ENCODE measurements at places on chromosomes 16 and 17. TPM values are rescaled to one million over a fixed set of nuclear protein-coding genes. Genes with fewer than 3 reads are reported as not detected.

- H3K27me3 ChIP-seq = no peaks in the 10 kb centered on the region
- no peak for DNase-seq
- H3K4me1 ChIP-seq = no peaks in the 10 kb centered on the region
- H3K27ac ChIP-seq = no peak overlapping the region
- H3K36me3 ChIP-seq = no peaks in the 10 kb centered on the region
These were observed 17.6 kb upstream of the CDH13 start for GRCh38 chr16:82609140-82609539.

GRAPL gene
- 84.5 TPM for polyA plus RNA-seq

DNA sequence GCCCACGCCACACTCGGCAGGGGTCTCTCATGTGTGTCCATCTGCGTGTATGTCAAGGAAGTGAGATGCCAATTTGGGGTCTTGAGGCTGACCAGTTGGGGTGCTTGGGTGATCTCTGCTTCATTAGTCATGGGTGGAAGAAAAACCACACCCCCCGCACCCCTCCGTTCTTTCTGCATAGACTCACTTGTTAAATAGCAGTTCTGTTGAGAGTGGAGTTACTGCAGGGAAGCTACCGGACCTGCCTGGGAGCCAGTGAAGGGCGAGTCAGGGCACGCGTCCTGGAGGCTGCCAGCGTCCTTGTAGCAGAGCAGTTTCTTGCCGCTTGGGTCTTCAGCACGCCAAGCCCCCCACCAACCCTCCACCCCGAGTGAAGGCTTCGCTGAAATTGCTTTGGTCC, 8.5 kb downstream of the SNN start:
- DNase-seq = peak; percentile 30
- no peak overlapping the region for H3K4me3 ChIP-seq
- H3K27ac ChIP-seq = peak overlapping the region; percentile 99
- H3K36me3 ChIP-seq = no peaks in the 10 kb centered on the region
- H3K4me1 ChIP-seq = peaks cover 93% of the 10 kb centered on the region

GRCh38 chr17:55110521-55110920, 142.0 kb downstream of the STXBP4 start:
- H3K4me1 ChIP-seq = no peaks in the 10 kb centered on the region
- H3K36me3 ChIP-seq = no peaks in the 10 kb centered on the region
- no peak overlapping the region for H3K4me3 ChIP-seq
- DNase-seq = no peak
- H3K27ac ChIP-seq = no peak overlapping the region

SLC9A5 gene
- 1.1 TPM for polyA plus RNA-seq

DNA sequence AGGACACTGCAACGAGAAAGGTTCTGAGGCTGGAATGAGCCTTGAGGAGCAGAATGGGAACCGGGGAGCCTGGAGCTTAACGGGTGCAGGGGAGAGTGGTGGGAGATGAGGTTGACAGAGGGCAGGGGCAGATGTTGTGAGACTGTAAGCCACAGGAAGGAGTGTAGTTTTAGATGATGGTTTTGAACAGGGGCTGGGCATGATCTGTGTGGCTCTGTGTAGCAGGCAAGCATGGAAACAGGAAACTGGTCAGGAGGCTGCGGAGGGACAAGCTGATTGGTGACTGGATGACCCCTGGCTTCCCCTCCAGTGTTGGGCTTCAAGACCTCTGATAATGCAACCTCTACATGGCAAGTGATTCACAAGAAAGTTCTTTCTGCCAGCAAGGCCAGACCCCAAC, 1.4 kb upstream of the CNGB1 start:
- no peak overlapping the region for H3K27ac ChIP-seq
- H3K4me3 ChIP-seq = no peak overlapping the region
- DNase-seq = no peak
- H3K27me3 ChIP-seq = no peaks in the 10 kb centered on the region

SLFN12 gene
- polyA plus RNA-seq = 2.5 TPM

GRCh38 chr16:47920709-47921108, 235.1 kb downstream of the ABCC12 start:
- H3K4me1 ChIP-seq = no peaks in the 10 kb centered on the region
- H3K36me3 ChIP-seq = no peaks in the 10 kb centered on the region
- H3K27me3 ChIP-seq = no peaks in the 10 kb centered on the region
- no peak for DNase-seq

DNA sequence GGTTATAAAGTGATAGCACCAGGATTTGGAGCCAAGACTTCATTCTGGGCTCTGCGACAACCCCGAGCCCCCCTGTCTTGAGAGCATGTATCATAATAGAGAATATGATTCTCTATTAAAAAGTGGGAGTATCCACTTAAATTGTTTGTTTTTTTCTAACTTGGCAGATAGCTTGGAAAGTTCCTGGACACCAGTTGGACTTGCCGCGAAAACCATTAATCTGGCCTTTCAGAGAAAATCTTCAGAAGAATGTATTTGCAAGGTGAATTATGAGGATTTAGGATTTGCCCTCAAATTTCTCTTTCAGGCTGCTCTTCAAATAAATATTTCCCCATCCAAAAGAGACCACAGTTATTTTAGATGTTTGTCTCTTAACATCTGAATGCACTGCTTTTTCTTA, 53.5 kb downstream of the MARCHF10 start:
- no peak for DNase-seq
- no peak overlapping the region for H3K27ac ChIP-seq
- H3K4me1 ChIP-seq = no peaks in the 10 kb centered on the region
- no peaks in the 10 kb centered on the region for H3K36me3 ChIP-seq
- no peak overlapping the region for H3K4me3 ChIP-seq
- H3K27me3 ChIP-seq = no peaks in the 10 kb centered on the region

TNFRSF13B gene
- polyA plus RNA-seq = 37.8 TPM

PRAC2 gene
- polyA plus RNA-seq = not detected

NAGPA gene
- polyA plus RNA-seq = 33.4 TPM

DNA sequence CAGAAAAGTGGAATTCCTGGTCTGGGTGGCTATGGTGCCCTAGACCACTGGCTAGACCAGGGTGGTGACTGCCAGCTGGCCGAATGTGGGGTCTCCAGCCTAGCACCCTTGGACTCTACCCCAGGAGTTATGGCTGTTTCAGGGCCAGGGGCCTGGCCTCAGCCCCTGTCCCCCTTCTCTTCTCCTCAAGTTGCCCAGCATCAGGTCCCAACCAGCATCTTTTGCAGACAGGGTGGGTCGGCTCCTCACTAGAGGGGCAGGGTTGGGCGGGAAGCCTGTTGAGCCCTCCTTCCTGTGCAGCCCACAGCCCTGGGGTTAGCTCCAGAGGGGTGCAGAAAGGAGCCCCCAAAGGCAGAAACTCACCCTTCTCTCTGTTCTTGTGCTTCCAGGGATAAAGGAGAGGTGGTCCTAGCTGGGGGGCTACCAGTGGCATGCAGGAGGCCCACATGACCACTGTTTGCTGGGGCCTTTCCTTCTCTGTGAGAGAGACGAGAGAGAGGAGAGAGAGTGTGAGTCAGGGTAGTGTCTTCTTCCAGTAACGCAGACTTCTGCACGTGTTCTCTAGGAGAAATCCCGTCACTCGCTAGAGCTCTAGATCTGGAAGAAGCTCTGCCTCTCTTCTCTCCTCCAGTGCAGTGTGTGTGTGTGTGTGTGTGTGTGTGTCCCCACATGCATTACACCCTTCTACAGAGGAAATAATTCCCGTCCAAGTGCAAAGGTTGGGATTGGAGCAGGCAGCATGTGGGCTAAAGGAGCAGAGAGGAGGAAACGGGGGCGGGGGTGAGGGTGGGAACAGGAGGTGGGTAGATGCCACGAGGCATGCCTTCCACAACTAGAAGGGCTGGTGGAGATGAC, 209.4 kb downstream of the SEC14L1 start:
- no peak for DNase-seq
- no peak overlapping the region for H3K4me3 ChIP-seq
- H3K27me3 ChIP-seq = no peaks in the 10 kb centered on the region
- no peak overlapping the region for H3K27ac ChIP-seq
- no peaks in the 10 kb centered on the region for H3K4me1 ChIP-seq

CENPX gene
- 36.8 TPM for polyA plus RNA-seq

GRCh38 chr16:20763461-20764232, at the start of gene ACSM3:
TSS of gene ACSM3 (plus strand) at chr16:20764014. CDS start at chr16:20770035, 6,021 bp downstream.
- H3K4me3 ChIP-seq = peak within 1 kb of the TSS; percentile 78
- H3K27me3 ChIP-seq = no peaks in the 10 kb centered on the region
- H3K4me1 ChIP-seq = peaks cover 10% of the 10 kb centered on the region

DNA sequence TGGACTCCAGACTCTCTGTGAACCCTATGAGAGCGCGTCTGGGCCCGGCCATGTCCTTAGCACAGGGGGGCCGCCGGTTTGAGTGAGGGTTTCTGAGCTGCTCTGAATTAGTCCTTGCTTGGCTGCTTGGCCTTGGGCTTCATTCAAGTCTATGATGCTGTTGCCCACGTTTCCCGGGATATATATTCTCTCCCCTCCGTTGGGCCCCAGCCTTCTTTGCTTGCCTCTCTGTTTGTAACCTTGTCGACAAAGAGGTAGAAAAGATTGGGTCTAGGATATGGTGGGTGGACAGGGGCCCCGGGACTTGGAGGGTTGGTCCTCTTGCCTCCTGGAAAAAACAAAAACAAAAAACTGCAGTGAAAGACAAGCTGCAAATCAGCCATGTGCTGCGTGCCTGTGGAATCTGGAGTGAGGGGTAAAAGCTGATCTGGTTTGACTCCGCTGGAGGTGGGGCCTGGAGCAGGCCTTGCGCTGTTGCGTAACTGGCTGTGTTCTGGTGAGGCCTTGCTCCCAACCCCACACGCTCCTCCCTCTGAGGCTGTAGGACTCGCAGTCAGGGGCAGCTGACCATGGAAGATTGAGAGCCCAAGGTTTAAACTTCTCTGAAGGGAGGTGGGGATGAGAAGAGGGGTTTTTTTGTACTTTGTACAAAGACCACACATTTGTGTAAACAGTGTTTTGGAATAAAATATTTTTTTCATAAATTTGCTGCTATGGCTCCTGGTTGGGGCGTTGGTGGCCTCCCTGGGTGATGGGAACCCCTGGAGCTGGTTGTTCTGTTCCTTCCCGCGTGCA, 23.1 kb downstream of the STAT5A start:
- no peaks in the 10 kb centered on the region for H3K36me3 ChIP-seq
- H3K4me1 ChIP-seq = peaks cover 44% of the 10 kb centered on the region
- H3K27me3 ChIP-seq = no peaks in the 10 kb centered on the region

ATMIN gene
- polyA plus RNA-seq = 7.1 TPM

GRCh38 chr17:32275060-32276042, 9.7 kb downstream of the RHBDL3 start:
- peaks cover 25% of the 10 kb centered on the region for H3K27me3 ChIP-seq
- H3K4me1 ChIP-seq = peaks cover 5% of the 10 kb centered on the region
- no peak overlapping the region for H3K27ac ChIP-seq
- no peak for DNase-seq
- H3K36me3 ChIP-seq = no peaks in the 10 kb centered on the region
- H3K4me3 ChIP-seq = no peak overlapping the region

DNA sequence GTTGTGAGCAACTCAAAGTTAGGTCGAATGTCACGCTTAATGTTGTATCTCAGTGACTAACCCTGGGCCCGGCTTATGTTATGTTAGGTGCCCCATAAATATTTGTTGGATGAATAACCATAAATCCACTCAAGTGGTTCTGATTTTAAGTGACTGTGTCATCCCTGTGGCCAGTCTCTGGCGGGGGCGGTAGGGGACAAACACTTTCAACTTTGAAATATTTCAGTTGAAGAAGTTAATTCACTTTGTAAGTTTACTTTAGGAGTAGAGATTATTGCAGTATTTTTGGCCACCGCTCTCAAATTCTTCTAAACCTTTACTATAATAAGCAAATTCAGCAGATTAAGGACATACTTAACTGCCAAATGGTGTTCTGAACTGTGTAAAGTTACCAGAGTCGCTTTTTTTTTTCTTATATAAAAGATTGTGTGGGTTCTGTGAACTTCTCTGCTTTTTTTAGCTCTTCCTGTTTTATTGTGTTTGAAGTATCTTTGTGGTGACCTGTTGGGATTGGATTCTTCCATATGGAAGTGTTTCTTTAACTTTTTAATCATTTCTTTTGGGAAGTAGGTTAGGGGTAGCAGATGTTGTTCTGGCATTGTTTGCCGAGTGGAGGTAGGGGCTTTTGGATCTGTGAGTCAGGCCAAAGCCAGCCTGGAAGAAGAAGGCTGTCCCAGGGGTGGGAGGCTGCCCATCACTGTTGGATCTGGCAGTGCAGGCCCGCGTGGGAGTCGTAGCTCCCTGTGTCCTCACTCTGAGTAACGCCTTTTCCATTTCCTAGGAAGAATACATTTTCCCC, 61.4 kb upstream of the TBX2 start:
- no peak for DNase-seq
- H3K27ac ChIP-seq = no peak overlapping the region
- H3K27me3 ChIP-seq = no peaks in the 10 kb centered on the region
- no peaks in the 10 kb centered on the region for H3K36me3 ChIP-seq
- H3K4me1 ChIP-seq = no peaks in the 10 kb centered on the region
- no peak overlapping the region for H3K4me3 ChIP-seq

GRCh38 chr16:66618588-66619375, 14.3 kb downstream of the CMTM3 start:
- no peak for DNase-seq
- H3K36me3 ChIP-seq = no peaks in the 10 kb centered on the region
- peaks cover 9% of the 10 kb centered on the region for H3K27me3 ChIP-seq
- no peak overlapping the region for H3K27ac ChIP-seq
- no peak overlapping the region for H3K4me3 ChIP-seq

GRCh38 chr17:75902406-75902805, 2.3 kb downstream of the MRPL38 start:
- no peak overlapping the region for H3K27ac ChIP-seq
- H3K4me1 ChIP-seq = peaks cover 17% of the 10 kb centered on the region
- H3K4me3 ChIP-seq = no peak overlapping the region
- no peak for DNase-seq
- no peaks in the 10 kb centered on the region for H3K27me3 ChIP-seq
- H3K36me3 ChIP-seq = no peaks in the 10 kb centered on the region

- no peak overlapping the region for H3K27ac ChIP-seq
- DNase-seq = no peak
- H3K4me1 ChIP-seq = peaks cover 16% of the 10 kb centered on the region
- no peaks in the 10 kb centered on the region for H3K36me3 ChIP-seq
- H3K4me3 ChIP-seq = no peak overlapping the region
These were observed 5.4 kb upstream of the TBX21 start for GRCh38 chr17:47727704-47728036.

OTOP3 gene
- not detected for polyA plus RNA-seq

MYH8 gene
- not detected for polyA plus RNA-seq

CNTNAP1 gene
- polyA plus RNA-seq = 4.9 TPM

DNA sequence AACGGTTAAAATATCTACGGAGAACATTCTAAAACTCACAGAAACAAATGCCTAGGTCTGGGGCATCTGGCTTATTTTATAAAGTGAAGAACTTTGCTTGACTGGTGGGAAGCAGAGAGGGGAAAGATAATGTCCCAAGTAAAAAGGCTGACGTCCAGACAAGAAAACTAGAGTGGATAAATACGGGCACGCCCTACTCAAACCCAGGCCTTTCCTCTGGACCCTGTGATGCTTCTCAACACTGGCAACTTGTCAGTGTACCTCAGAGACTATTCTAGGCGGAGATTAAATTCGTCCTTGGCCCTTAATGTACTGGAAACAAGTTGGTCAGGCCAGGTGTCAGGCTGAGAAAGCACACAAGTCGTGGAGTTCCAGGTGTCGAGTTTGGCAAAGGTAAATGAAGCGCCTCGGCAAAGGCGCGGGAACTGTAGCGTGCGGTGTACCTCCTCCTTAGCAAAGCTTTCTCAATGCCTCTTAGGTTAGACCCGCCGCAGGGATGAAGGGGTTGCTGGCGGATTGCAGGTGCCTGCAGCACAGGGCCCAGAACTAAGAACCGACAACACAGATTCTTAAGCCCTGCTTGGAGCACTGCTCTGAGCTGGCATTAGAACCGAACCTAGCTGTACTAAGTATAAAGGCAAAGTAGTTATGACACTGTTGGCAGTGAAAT, 668 bp upstream of the UNK start:
- H3K27ac ChIP-seq = peak overlapping the region; percentile 100
- H3K4me1 ChIP-seq = peaks cover 42% of the 10 kb centered on the region
- H3K27me3 ChIP-seq = no peaks in the 10 kb centered on the region
- H3K36me3 ChIP-seq = peaks cover under 1% of the 10 kb centered on the region
- peak overlapping the region; percentile 83 for H3K4me3 ChIP-seq

Measured in B cell (primary cell).